ENCODE measurements at places on chromosomes 5 and 9.

DNA sequence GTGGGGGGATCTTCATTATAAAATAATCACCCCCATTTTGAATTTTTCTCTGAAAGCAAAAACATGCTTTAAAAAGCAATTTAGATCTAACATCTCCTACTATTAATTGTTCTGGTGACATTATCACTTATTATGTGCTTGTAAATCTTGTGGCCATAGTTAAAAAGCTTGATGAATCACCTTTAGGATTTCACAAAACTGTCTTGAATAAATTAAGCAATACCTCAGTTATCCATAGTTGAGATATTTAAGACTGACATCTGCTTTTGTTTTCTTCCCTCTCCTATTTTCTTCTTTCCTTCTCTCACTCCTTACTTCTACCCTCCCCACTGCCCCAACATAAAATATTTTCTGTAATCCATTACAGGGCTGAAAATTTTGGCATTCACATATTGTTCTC, 84.8 kb downstream of the SLC1A3 start:
- DNase-seq, result no peak

- no peak for DNase-seq
Measured at GRCh38 chr5:138685193-138685745, 68.0 kb upstream of the CTNNA1 start.

DNA sequence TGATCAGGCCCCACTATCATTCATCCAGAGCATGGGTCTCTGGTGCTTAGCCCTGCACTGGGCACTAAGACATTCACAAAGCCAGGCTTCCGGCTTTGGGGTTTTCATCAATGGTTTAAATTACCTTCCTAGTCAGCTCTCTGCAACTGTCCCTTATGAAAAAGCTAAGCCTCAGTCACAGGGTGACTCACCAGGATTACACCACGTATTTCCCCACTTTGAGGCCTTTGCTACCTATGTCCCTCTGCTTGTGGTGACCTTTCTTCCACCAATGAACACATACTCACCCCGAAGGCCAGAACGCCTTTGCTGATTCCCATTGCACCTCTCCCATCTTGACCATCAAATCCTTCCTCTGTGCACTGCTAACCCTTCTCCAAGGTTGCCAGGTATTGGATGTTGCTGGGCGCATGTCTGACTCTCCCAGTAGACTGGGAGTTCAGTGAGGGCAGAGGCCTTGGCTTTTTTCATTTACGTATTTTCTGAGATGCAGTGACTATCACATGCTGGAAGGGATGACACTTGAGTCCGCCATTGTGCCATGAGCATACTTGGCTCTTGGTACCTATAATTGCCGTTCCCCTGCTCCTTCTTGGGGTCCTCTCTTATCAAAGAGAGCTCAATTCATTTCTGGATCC, 58.7 kb upstream of the TNFSF8 start:
- DNase-seq, result no peak

DNA sequence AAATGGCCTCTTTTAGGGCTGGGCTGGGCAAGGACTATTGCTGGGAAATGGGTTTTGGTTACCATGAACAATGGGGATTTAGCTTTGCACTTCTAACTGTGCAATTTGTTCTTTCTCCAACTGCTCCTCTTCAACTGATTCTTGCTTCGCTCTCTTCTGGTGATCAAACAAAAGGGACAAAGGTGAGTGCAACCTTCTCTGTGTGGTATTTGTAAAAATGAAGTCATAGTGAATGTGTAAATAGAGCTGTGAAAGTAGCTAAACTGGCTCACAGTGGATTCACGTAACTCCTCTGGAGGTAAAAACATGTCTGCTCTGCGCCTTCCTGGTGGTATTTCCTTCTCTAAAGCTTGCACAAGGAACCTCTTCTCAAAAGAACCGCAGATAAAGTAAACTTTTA, 20.9 kb upstream of the SPINK14 start:
- peak; percentile 34 for DNase-seq

DNA sequence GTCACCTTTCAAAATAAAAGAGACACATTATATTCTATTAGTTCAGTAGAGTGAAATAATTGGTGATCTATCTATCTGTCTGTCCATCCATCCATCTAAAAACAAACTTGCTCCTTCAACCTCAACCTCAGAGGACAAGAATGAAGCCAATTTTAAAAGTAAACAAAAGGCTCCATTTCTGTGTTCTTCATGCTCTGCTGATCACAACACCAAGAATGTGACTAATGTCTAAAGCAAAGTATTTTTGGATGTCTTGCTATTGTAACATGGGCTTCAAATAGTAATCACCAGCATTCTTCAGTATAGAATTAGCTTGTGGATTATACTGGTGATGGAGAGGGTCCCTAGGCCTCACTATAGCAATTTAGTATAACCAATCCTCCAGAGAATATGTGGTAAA, 1304.4 kb downstream of the MAT2B start:
- no peak for DNase-seq

DNA sequence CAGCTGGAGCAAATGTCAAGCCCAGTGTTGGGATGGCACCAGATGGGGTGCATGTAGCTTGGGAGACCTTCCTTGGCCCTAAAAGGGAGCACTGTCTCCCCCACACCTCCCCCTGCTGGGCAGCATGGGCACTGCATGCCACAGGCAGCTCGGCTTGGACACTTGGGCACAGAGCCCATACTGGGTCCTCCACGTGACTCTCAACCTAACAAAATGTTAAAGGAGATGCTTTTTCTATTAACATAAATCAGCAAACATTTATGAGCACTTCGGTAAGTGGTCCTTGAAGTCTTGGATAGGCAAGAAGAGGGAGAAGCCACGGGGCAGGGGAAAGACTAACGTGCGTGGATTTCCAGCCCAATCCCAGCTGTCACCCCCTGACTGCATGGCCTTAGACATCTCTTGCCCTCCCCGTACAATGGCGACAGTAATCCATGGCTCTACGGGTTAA, 23.9 kb upstream of the MAPK9 start:
- peak; percentile 88 for DNase-seq

DNA sequence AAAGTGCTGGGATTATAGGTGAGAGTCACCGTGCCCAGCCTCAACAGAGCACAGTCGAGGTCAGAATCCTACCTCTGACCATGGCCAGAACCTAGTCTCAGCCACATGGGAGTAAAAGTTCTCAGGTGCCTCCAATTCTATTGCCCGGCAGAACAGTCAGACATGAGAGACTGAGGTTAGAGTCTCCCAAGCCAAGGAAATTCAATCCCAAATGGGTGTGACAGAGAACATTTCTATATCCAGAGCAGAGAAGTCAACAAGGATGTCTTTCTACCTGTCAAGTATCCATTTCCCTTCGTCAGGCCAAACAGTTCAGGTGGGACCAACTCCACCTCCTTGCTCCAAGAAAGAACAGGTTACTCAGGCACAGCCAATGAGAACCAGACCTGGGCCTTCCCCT, 10.5 kb downstream of the ANXA6 start:
- DNase-seq, result no peak

GRCh38 chr5:124871303-124871702, 124.9 kb upstream of the ZNF608 start:
- no peak for DNase-seq

DNA sequence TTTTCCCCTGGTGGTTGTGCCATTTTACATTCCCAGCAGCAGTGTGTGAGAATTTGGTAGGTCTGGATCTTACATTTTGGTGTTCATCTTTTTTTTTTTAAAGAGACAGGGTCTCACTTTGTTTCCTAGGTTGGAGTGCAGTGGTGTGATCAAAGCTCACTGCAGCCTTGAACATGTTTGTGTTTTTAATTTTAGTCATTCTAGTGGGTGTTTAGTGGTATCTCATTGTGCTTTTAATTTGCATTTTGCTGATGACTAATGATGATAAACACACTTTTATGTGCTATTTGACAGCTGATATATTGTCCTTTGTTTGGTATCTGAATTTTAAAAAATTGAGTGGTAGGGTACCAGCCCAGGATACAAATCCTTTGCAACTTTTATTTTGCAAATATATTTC, 53.4 kb upstream of the POMT1 start:
- DNase-seq, result no peak

GRCh38 chr5:177317959-177318377, 6.3 kb upstream of the MXD3 start:
- DNase-seq, result no peak

GRCh38 chr5:81427566-81427965, 33.6 kb upstream of the ACOT12 start:
- DNase-seq, result no peak

DNA sequence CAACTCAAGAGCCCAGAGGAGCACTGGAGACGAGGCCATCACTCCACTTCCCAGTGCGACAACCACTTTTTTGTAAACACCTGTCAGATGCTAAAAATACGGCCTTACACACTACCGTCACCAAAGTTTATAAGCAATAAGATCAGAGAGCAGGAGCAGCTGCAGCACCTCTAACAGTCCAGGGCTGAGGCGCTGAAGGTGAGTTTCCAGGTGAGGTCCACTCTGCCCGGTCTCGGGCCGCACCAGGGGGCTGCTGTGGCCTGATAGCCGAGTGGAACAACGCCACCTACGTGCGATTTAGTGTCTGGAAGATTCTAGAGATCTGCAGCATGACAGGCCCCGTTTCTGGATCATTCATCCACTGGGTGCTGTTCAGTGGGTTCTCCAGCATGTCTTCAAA, 25.8 kb upstream of the CAMSAP1 start:
- DNase-seq, result no peak

- no peak for DNase-seq
Measured at GRCh38 chr9:126459965-126460843, 133.6 kb downstream of the MVB12B start.

GRCh38 chr5:11248966-11249365, 487.9 kb upstream of the DAP start:
- DNase-seq, result no peak

DNA sequence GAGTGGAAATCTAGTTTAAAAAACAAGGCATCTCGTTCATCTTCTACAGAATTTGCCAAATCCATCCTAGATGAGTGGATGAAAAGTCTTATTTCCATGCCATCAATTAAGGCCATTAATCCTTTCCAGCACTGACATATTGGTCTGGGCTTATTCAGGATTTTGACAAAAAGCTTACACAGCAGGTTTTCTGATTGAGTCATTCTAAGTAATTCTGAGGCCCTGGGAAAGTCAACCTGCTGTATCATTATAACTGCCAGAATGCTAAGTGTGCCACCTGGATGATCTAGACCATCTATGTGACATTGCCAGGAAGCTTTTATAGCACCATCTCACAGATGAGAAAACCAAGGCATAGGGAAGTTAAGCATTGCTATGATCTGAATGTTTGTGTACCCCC, 132.1 kb upstream of the MAP3K1 start:
- DNase-seq, result no peak

- DNase-seq, result peak; percentile 65
Measured at GRCh38 chr9:107336718-107337360, 53.8 kb downstream of the RAD23B start.

- no peak for DNase-seq
Measured at GRCh38 chr5:23157169-23157568, 304.0 kb upstream of the CDH12 start.

DNA sequence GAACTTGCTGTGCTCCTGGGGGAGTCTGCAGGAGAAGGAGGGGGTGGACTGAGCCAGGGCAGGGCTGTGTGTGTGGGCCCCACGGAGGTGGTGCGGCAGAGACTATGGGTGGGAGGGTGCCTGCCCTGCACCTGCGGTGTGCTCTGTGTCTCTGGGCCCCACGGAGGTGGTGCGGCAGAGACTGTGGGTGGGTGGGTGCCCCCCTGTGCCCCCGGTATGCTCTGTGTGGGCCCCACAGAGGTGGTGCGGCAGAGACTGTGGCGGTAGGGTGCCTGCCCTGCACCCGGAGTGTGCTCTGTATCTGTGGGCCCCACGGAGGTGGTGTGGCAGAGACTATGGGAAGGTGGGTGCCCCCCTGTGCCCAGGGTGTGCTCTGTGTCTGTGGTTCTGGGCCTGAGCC, 103.7 kb downstream of the EHMT1 start:
- peak; percentile 56 for DNase-seq

DNA sequence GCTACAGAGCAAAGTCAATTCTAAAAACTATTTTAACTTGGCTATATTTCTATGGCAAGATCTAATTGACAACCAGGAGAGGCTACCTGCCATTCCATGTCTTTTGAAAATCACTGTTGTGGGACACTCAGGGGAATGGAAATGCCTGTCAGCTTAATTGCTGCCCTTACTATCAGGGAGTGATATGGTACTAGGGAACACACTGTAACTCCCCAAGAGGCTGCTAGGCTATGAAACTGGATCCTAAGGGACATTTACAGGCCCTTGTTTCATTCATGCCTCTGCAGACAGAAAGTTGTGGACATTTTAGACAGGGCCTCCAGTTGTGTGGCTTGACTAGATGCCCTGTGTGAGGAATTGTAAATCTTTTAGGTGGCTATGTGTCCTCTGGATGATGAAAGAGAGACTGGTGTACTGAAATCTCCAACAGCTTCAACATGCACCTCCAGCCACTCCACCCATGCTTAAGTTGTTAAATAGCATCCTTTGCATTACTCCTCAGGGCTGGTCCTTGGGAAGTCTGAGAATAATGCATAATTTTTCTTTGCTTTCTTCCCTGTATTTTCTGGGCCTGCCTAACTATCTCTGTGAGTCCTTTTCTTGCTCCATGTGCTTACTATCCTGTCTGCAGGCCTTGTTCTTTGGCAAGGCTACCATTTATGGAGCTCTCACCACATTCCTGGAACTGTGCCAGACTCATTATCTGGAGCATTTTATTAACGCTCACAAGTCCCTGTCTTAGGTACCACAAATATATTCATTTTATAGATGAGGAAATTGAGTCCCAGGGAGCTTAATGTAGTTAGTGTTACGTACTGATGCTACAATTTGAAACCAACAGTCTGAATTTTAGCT, 3.2 kb downstream of the MROH2B start:
- DNase-seq, result no peak

GRCh38 chr5:95768731-95769130, 37.6 kb downstream of the RHOBTB3 start:
- peak; percentile 40 for DNase-seq

GRCh38 chr9:752201-752600, 89.3 kb upstream of the DMRT1 start:
- DNase-seq, result no peak

GRCh38 chr9:19994296-19994695, 205.5 kb upstream of the SLC24A2 start:
- peak; percentile 48 for DNase-seq

DNA sequence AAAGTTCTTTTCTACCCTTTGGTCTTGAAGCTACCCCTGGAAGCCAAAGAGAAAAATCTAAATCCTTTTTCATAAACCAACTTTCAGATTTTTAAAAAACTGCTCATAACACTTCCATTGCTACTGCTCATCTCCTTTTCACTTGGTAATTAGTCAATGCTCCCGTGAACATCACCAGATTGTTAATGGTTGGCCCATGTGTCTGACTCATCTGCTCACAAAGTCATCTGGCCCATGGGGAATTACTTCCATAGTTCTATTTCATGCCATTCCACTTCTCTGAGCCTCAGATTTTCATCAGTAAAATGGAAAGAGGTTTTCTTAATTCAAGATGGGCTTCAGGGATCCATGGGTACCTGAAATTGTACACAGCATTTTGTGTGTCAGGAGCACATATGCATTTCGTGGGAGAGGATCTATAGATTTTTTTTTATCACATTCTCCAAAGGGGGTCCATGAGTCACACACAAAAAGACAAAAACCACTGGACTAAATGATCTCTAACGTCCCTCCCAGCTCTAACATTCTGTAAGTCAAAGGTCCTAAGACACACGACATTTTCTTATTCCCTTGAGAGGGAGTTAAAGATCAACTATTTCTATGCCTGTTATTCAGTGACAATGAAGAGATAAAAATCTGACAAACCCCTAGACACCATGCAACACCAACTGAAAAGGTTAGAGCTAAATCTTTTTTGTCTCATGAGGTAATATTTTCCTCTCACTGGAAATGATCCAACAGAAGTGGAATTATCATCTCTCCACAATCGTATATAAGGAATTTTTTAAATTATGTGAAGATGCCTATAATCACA, 75.4 kb downstream of the TEX10 start:
- DNase-seq, result no peak

GRCh38 chr9:6955251-6955921, 197.6 kb downstream of the KDM4C start:
- DNase-seq, result no peak

Data from upper lobe of left lung (tissue), 6 donors.